MCF 10A (cell line): ENCODE measurements at places on chromosomes 12 and 14.

- DNase-seq, result no peak
These were observed 124.7 kb downstream of the GARIN6 start for GRCh38 chr12:99772274-99772673.

GRCh38 chr12:130971925-130972585 is 18.3 kb downstream of the ADGRD1 start:
- DNase-seq, result no peak

DNA sequence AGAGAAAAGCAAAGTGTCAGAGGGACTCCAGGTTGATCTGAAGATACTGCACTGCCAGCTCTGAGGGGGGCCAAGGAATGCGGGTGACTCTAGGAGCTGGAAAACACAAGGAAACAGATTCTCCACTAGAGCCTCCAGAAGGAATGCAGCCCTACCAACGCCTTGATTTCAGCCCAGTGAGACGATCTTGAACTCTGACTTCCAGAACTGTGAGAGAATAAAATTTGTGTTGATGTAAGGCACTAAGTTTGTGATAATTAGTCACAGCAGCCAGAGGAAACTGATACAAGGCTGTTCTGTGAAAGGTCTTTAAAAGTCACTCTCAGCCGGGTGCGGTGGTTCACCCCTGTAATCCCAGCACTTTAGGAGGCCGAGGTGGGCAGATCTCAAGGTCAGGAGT is 34.2 kb downstream of the CKAP4 start:
- DNase-seq, result no peak

DNA sequence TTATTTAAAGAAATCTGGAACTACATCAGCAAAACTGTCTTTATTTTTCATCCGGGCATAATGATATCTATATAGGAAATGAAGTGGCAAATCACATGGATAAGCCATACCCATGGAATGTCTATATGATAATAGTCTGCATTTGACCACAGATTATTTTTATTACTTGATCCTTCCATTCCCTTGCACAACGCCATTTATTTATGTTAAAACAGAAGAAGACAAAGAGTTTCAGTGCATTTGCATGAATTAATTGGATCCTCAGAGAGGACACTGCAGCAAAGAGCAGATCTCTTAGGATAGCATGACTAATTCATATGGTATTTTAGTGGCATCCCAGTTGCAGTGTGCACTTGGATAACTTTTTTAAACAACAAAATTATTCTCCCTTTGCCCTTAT is 345.0 kb downstream of the CCDC91 start:
- DNase-seq, result peak; percentile 31

GRCh38 chr12:65570451-65571130 is 253.7 kb upstream of the HMGA2 start:
- no peak for DNase-seq

- DNase-seq, result no peak
These were observed 97.0 kb downstream of the SCARB1 start for GRCh38 chr12:124766727-124767065.

- DNase-seq, result no peak
These were observed 90.2 kb upstream of the TMTC2 start for GRCh38 chr12:82596483-82596882.

- DNase-seq, result peak; percentile 88
These were observed 68.5 kb downstream of the PPFIBP1 start for GRCh38 chr12:27592548-27592947.

- DNase-seq, result no peak
These were observed 50.9 kb upstream of the E2F7 start for GRCh38 chr12:77116277-77116676.

- no peak for DNase-seq
These were observed 28.9 kb downstream of the GSG1 start for GRCh38 chr12:13074396-13075117.

GRCh38 chr14:102878174-102878969 is 44.1 kb upstream of the AMN start:
- DNase-seq, result no peak

DNA sequence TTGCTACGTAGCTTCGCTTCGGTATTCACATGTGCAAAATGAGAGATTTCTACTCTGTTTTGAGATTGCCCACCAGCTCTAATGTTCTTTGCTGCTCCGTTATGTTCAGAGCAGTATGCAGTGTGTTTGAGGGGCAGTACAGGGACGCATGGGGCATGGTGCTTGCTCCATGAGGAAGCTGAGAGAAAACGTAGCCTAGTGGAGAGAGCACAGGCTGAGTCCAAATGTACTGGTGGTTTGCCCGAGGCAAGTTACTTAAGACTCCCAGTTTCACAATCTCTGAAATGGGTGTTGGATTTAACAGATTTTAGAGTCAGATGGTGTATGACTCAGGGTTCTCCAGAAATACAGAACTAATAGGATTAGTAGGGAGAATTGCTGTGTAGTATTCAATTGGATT is 310.5 kb downstream of the ETNK1 start:
- peak; percentile 84 for DNase-seq

DNA sequence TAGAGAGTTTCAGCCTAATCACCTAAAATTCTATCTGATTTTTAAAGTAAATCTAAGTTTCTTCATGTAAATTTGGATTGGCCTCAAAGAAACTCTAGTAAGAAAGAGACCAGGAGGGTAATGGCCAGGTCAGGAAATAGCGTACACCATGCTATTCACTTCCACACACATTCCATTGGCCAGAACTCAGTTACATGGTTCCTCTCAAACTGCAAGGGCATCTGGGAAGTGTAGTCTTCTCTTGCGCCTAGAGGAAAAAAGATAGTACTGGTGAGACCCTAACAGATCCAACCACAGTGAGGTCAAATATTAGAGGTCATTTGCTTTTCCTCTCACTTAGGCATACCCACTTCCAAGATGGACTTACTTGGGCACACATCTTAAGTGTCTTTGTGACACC is 39.1 kb downstream of the MBIP start:
- no peak for DNase-seq

- DNase-seq, result no peak
These were observed 34.9 kb upstream of the AEBP2 start for GRCh38 chr12:19404242-19404880.

- DNase-seq, result peak; percentile 97
These were observed 911 bp upstream of the SCNN1A start for GRCh38 chr12:6376079-6376869.

- DNase-seq, result no peak
These were observed 44.8 kb downstream of the BCL2L14 start for GRCh38 chr12:12115514-12115913.

DNA sequence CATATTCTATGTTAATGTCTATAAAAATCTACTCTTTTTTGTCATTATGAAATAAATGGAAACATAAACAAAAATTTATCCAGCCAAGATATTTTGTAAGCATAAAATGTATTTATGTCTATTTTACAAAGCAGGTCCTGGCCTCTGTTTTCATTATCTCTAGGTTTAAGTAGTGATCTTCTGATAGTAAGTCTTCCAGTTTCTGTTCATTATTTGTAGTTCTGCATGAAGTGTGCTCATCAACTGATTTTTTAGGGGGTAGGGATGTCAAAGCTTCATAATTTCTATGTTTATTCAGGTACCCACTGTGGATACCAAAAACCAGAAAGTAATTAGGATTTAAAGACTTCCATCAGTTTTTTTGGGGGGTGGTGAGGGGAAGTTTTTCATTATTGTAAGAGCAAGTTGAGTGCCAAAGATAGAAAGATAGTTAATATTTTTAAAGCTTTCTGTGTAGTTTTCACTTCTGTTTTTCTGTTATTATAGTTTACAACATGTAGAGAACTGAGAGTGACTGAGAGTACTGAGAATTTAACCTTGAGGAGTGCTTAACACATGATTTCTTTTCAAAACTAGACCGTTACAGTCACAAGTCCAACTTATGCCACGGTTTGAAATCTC is 30.6 kb upstream of the LMO3 start:
- DNase-seq, result no peak

DNA sequence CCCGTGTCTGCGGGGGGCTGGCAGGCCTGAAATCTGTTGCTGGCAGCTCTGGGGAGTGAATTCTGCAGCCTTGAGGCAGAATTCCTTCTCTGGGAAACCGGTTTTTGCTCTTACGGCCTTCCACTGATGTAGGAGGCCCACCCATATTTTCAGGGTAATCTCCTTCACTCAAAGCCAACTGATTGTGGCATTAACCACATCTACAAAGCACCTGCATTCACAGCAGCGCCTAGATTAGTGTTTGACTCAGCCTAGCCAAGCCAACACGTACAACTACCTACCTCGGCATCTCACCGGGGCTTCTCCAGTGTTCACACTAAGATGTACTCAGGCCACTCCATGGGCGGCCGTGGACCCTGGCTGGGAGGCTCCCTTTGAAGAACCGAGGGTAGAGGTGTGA is 15.8 kb downstream of the C12orf43 start:
- DNase-seq, result no peak

DNA sequence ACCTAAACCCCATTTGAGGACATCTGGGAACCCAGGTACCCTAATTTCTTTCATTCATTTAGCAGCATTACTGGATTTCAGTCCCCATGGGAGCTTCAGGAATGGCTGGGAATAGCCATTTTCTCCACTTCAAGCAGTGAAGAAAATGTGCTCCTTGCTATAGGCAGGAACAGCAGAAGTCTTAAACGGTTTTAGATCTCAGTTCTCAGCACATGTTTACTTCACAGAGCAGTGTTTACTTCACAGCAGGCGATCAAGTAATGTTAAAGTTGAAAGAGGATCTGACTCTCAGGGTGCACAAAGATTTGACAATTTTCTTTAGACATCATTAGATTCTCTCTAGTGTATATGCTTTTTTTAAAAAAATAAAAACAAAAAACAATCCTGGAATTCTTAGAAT is 109.3 kb downstream of the TBC1D30 start:
- no peak for DNase-seq

- no peak for DNase-seq
These were observed 116.3 kb downstream of the PTPN11 start for GRCh38 chr12:112535017-112535416.

DNA sequence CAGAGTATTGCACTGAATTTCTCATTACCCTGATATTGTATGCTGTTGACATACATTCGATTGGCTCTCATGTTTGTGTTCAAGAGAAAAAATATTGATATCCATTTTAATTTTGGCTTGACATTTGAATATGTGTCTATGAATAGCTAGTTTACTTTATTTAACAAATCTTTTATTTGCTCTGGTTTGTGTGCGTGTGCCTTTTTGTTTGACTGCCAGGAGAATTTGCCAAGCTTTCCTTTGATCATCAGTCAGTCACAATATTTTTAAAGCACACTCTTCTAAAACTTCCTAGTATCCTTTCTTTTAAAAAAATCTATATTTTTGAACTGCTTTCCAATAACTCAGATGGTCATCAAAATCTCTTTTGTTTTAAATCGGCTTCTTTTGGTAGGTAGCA is 179.3 kb upstream of the FLRT2 start:
- no peak for DNase-seq

GRCh38 chr14:32576088-32576795 is 247.1 kb downstream of the AKAP6 start:
- DNase-seq, result peak; percentile 73

- DNase-seq, result no peak
These were observed 3.8 kb downstream of the C14orf93 start for GRCh38 chr14:23006188-23006534.

DNA sequence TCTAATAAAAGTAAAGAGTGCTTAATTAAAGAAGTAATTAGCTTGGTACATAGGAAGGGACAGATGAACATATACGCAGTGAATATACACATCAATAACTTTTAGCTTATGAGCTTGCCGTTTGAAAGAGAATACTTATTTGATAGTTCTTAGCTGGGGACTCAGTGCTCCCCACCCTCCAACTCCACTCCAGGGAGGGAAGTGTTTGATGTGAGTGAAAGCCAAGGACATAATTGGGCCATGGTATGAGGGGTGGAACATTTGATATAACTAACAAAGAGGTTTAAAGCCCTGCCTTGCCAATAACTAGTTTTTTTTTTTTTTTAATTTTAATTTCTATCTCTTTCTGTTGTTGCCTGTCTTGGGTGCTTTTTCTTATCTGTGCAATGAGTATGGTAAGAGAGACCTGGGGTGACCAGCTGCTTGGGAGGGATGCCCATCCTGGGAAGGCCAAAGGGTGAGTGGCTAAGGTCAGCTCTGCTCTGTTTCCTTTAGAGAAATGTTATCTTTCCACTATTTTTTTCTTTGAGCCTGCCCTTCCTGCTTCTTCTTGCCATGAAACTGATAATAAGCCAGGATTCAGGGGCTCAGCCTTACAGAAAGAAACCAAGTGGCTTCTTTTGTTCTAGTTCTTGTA is 132.8 kb upstream of the CPSF6 start:
- no peak for DNase-seq

DNA sequence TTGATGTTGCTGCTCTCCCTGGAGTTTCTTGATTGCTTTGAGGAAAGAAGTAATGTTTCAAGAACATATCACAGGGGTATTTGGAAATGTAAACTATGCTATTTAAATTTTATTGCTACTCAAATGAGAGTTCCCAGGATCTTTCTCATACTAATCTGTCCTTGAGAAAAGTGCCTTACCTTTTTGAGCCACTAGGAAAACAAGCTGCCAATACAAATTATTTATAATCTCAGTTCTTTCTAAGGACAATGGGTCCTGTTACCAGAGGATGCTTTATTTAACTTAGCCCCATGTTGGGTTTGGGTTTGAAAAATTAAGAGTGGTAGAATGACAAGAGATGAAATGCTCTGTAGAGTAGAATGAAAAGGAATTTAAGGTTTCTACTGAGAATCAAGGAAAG is 258.2 kb upstream of the PRKD1 start:
- no peak for DNase-seq

DNA sequence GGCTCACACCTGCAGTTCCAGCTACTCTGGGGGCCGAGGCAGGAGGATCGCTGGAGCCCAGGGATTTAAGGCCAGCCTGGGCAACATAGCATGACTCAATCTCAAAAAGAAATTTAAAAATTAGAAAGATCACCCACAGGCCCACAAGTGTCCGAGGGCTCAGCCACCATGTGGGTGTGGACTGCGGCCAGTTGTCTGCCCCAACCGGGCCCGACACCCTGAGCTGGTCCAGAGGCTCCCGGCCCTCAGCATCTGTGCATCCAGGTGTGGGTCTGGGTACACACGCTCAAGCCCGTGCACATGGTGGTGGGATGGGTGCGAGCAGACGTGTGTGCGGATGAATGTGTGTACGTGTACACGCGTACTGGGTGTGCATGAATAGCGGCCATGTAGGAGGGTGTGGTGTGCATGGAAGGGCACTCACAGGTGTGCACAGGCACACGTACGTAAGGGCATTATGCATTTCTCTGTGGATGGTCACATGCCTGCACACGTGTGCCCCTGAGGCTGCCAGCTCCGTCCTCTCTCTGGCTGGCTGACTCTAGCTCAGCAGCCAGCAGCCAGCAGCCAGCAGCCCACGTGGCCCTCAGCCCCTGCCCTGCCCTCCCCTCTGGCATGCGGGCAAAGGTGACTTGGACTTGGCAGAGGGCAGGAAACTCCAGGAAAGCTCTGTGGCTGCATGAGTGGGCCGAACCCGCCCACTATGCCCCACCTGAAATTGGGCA is 23.3 kb upstream of the NUDT14 start:
- peak; percentile 72 for DNase-seq
